A172 (cell line): ENCODE measurements at places on chromosomes 13 and 19. TPM values are rescaled to one million over a fixed set of nuclear protein-coding genes. Genes with fewer than 3 reads are reported as not detected.

The DHDH gene
- total RNA-seq = 0.10 TPM in 1 of 2 replicates, not detected in the other

The FCAR gene
- not detected in 2 replicates for total RNA-seq

GRCh38 chr13:78742659-78743058, 83.7 kb upstream of the OBI1 start:
- no peak for DNase-seq

The HS6ST3 gene
- total RNA-seq = not detected in 2 replicates

DNA sequence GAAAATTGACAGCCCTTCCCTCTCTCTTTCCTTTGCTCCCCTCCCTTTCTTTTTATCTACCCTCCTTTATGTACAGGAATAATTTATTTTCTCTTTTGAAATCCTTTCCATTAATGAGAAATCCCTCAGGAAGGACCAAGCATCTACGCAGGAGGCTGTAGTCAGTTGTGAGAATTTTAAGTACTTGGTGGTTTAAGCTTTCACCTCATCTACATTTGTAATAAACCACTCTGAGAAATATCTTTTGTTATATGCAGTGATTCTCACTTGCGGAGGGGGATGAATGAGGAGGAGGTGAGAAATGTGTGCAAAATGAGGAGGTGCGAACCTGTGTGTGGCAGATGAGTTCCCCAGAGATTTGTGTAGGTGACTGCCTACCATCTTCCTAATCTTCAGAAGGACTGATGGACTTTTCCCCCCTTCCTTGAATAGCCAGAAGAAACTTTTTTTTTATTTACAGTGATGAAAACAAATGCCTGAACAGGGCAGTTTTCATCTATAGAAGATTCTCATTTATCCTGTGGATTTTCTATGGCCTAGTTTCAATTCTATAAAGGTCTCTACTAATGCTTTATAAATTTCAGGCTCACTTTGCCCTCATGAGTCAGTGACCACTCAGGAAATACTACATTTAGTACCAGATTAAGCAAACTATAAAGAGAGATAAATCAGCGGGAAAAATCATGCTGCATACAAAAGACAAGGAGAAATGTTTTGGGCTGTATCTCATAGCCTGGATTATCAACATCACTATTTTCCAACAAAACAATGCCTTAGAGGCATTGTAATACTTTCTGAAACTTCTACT, 118.3 kb downstream of the LHFPL6 start:
- peak; percentile 62 for DNase-seq

The FOXA3 gene
- total RNA-seq = not detected in 2 replicates

The SPC24 gene
- total RNA-seq = 109 and 113 TPM in 2 replicates

The TEX26 gene
- total RNA-seq = not detected in 2 replicates

DNA sequence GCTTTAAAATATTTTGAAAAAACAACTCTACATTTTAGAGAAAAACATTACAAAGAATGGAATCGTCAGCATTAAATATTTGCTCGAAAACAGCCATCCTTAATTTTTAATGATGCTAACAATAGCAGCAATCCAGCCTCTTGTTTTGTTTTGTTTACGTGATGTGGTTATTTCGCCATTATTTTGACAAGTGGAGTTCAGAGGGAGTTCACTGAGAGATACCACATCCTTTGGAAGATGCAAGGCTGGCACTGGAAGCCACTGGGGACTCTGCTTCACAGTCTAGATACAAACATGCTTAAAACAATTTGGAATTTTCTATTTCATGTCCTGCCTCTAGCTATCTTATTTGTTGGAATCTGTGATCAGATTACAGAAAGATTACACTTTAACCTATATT, 556.3 kb downstream of the PCDH17 start:
- DNase-seq = no peak

The DHX34 gene
- total RNA-seq = 7.5 and 10.4 TPM in 2 replicates

GRCh38 chr13:44425041-44425814, 51.6 kb downstream of the SERP2 start:
- DNase-seq = no peak

The ZNF554 gene
- total RNA-seq = 4.6 and 4.8 TPM in 2 replicates

- DNase-seq = no peak
These were observed 471.0 kb downstream of the TBC1D4 start for GRCh38 chr13:75010941-75011340.

- DNase-seq = no peak
These were observed 181.8 kb downstream of the COL4A1 start for GRCh38 chr13:110125157-110125556.

The PNMA8B gene
- total RNA-seq = not detected in 2 replicates
